ENCODE measurements at places on chromosomes 2 and 18. TPM values are rescaled to one million over a fixed set of nuclear protein-coding genes. Genes with fewer than 3 reads are reported as not detected.

Gene IL18RAP
- not detected for polyA plus RNA-seq

- DNase-seq = no peak
Observed at GRCh38 chr18:31990823-31991222, 27.8 kb upstream of the RNF125 start.

- DNase-seq = no peak
Observed at GRCh38 chr18:58429442-58429841, 199.4 kb downstream of the ALPK2 start.

DNA sequence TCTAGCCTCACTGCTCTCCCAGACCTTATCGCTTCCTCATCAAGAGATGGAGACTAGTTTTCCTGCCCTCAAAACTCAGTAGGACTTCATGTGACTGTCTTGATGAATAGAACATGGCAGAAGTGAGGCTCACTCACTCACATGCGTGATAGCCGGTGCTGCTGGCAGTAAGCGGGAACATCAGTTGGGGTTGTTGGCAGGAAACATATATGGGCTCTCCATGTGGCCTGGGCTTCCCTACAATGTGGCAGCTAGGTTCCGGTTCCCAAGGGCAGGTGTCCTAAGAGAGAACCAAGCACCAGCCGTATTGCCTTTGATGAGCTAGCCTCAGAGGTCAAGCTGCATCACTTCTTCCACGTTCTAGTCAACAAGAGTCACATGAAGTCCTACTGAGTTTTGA is 15.2 kb upstream of the FAHD2A start:
- DNase-seq = no peak

DNA sequence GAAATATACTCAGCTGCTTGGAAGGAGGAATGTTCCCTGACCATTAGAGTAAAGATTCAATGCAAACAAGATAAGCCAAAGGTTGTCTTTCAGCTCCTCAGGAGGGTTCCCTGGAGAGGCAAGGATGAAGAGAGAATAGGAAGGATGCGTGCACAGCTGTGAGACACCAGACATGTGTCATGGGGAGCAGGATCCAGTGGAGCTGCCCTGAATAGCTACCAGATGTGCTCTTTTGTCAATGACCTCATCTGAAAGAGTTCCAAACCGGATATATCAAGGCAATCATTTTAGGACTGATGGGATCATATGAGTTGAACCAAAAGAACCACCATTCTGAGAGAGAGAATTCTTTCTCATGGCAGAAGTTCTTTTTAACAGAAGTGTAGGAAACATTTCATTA is 490.6 kb downstream of the IRS1 start:
- DNase-seq = no peak
